ENCODE measurements at places on chromosomes 1 and 21.

DNA sequence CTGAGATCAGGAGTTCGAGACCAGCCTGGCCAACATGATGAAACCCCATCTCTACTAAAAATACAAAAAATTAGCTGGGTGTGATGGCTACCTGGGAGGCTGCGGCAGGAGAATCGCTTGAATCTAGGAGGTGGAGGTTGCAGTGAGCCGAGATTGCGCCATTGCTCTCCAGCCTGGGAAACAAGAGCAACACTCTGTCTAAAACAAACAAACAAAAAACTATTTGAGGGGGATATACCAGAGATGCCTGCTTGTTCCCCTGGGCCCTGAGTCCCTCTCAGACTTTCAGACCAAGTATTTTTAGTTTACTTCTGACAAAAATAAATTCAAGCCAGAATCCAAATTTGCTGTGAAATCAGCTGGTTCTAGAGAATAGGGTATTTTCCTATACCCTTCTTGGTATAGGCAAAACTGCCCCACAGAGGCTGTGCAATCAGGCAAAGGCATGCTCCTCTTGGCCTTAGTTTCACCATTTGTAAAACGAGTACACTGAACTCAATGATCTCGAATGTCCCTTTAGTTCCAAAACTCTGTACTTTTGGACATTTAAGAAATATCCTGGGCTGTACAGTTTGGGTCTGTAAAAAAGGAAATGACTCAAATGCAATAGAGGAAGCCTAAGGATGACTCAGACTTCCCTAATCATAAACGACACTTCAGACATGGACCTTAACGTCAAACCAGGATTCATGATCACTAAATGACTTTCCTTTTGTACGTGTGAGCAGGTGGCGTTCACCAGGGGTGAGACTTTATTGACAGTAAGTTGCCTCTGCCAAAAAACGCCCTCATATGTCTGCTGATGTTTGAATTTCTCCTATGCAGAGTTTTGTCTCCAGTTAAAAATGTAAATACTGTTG is 16.1 kb downstream of the ENSA start:
- peak; percentile 92 for DNase-seq

DNA sequence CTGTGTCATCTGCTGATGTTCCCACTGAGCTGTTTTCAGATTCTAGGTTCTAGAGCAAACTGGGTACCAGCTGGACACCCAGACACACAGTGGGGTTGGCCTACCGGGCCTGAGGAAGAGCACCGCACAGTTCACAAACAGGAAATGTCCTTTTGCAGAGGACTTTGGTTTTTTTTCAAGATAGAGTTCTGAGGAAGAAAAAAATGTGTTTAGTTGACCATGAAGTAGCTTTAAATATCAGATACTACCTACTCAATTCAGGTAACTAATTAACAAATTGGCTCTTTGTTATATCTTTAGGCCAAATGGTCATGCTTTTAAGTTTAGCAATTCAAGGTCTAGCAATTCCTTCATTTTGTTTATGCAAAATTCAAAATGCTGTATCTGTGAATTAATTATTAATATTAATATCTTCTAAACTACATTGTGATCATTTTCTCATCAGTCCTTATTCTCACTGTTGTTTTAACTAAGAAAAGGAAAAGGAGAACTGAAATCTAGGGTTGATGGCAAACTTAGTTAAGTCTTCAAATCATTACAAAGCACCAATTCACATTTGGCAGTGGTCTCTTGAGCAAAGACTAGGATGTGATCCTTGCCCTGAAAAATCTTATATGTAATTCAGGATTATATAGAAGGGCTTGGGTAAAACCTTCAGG is 17.2 kb upstream of the NCF2 start:
- no peak for DNase-seq

DNA sequence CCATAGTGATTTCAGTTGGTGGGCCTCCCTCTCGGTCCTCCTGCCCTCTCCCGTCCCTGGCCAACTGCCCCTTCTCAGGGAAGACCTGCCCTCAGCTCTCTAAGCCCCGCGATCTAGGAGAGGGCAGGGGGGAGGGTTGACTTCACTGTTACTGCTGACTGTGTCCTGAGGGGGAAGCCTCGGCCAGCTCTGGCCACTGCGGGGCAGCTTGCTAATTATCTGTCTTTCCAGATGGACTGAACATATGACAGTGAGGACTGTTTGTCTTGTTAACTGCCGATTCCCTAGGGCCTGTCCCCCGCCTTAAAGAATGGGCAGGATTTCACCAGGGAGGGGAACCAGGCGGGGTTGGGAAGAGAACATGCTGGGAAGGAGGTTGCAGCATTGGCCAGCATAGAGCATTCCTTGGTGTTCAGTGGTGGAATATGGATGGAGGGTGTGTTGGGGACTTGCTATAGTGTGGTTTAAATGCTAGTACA is 22.9 kb downstream of the NIPAL3 start:
- no peak for DNase-seq

DNA sequence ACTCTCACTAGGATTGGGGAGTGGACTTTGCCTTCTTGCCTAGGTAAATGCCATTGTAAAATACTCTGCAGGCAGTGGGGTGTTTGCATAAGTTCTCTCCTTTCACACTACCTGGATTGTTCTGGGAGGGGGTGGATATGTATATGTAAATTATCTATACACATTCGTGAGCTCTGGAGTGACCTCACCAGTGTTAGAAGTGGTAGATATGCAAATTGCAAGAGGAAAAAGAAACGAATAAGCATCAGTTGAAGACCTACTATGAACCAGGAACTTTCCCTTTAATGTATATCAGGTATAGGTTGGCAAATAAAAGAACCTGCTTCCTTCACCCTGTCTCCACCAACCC is 1.5 kb upstream of the ARHGEF11 start:
- DNase-seq: no peak

DNA sequence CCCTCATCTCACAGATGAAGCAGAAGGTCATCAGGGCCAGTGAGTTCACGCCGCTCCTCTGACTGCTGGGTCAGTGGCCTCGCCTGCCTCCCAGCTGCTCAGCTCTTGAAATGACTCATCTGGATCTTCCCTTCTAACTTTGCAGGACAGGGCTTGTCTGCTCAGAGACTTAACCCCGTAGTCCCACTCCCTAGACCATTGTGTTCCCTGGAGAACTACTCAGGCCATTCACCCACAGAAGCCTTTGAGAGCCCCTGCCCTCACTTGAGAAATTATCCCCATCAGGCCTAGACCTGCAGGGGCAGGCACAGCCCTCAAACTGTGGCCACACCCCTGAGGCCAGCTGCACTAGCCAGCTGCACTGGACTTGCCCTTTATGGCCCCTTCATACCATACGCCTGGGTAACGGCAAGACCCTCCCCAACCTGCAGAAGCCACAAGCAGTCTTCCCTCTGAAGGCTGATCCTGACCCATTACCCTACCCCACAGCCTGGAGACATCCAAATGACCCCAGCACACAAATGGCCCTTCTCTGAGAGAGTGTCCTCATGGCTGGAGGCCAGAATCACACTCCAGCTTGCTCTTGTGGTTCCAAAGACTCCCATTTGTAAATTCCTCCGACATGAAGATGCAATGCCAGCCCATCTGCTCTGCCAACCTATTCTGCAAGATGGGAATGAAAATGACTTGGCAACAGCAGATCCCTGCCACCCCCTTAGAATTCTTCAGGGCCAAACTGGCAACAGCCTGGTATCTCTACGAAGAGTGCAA is 33.2 kb downstream of the RCSD1 start:
- DNase-seq: peak; percentile 74

DNA sequence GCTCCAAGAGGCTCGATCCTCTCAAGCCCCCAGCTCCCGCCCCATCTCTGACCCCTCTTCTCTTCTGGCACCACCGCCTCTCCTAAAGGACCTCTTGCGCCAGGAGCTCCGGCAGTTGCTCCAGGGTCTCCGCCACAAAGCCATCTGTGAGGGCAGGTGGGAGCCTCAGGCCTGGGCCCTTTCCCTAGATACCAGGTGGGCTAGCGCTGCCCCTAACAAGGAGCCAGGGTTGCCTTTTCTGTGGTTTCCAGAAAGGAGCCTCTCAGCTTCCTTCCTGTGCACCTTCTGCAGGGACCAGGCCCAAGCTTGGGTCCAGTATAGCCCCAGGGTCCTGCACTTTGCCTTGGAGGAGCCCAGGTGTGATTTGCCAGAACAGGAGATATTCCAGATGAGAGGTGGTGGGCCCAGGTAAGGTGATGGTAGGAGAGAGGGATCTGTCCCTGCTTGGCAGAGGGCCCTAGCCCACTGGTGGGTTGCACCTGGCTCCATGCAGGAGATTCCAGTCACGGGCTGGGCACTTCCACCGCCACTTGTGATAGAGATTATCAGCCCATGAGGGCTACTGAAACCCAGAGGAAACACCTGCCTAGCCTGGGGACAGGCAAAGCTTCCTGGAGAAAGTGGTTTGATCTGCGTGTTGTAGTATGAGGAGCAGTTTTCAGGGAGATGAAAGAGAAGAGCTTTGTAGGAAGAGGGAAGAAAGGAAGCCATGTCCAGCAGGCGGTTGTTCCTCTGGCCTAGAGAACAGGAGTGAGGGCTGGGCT is 1.0 kb downstream of the CCDC24 start:
- no peak for DNase-seq

DNA sequence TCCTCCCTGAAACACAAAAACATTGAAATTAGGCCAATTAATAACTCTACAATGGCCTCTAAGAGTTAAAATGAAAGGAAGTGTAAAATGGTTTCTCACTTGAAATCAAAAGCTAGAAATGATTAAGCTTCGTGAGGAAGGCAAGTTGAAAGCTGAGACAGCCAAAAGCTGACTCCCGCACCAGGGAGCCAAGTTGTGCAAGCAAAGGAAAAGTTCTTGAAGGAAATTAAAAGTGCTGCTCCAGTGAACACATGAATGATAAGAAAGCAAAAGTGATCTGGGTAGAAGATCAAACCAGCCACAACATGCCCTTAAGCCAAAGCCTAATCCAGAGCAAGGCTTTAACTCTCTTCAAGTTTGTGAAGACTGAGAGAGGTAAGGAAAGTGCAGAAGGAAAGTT is 22.8 kb downstream of the CYYR1 start:
- no peak for DNase-seq

- no peak for DNase-seq
These were observed 32.8 kb upstream of the ECE1 start for GRCh38 chr1:21323091-21323490.

GRCh38 chr1:10898921-10899320 is 102.5 kb upstream of the CASZ1 start:
- no peak for DNase-seq

GRCh38 chr1:17680308-17680707 is 74.8 kb upstream of the ACTL8 start:
- DNase-seq: no peak

GRCh38 chr21:25214676-25215075 is 392.6 kb downstream of the MRPL39 start:
- DNase-seq: no peak

GRCh38 chr1:39310015-39310414 is 105.5 kb downstream of the MACF1 start:
- peak; percentile 32 for DNase-seq

DNA sequence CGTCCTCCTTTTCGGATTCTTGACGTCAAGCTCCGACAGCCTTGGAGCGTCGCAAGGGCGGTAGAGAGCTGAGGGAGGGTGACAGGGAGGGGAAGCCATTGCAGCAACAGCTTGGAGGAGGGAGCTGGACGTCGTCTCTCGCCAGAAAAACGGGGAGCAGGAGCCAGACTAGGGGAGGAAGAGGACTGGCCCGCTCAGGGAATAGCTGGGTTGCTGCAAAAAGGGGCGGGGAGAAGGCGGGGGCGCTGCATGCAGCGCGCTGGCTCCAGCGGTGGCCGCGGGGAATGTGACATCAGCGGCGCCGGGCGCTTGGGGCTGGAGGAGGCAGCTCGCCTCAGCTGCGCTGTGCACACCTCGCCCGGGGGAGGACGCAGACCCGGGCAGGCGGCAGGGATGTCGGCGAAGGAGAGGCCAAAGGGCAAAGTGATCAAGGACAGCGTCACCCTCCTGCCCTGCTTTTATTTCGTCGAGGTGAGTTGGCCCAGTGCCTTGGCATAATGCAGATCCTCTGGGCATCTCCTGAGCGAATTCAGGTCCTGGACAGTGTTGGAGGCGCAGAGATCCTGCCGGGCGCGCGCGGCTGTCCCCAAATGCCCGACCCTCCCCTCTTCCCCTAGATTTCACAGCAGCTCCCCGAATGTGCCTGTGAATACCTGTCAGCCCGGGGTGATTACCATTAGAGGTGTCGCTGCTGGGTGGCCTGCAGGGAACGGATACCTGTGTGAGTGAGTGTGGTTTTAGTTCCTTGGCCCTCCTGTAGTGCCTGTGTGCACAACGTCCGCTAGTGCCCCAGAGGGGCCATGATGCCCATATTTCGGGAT is at the start of gene PLPPR4:
Gene PLPPR4 (plus strand): TSS at position 292 of the 821 bp plus-strand sequence. CDS start 102 bp downstream, at position 394.
- peak; percentile 16 for DNase-seq

GRCh38 chr21:26539566-26539965 is 33.5 kb downstream of the CYYR1 start:
- peak; percentile 11 for DNase-seq

- no peak for DNase-seq
These were observed 320.2 kb downstream of the MATN1 start for GRCh38 chr1:30403061-30403645.

DNA sequence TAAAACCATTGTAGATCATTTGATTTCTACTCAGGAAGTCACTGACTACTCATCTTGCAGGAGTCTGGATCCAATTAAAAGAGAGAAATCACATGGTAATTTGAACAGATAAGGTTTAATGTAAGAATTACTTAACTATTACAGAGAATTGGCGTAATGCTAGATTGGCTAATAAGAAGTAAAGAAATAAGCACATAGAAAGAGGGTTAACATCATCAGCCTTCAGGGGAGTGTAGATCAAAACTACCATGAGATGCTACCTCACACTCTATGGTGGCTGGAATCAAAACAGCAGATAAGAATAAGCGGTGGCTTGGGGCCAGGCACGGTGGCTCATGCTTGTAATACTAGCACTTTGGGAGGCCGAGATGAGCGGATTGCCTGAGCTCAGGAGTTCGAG is 11.7 kb downstream of the ST3GAL3 start:
- DNase-seq: no peak

GRCh38 chr1:162549001-162549400 is 12.5 kb upstream of the UAP1 start:
- no peak for DNase-seq

GRCh38 chr1:28966617-28967016 is 52.2 kb downstream of the EPB41 start:
- DNase-seq: no peak

DNA sequence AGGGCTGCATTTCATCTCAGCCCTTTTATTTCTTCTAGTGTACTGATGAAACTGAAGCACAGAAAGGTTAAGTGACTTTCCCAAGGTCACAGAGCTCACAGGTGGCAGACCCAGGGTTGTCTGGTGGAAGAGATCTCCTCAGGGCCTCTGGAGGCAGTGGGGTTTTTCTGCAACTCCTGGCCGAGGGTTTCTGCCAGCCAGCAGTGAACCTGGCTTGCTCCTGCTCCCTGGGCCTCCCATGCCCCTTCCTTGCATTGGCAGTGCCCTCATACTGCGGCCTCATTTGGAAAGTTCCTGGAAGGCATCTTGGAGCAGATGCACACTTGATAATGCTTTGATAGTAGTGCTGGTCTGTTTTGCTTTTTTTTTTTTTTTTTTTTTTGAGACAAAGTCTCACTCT is 7.7 kb downstream of the GALNT2 start:
- DNase-seq: no peak

DNA sequence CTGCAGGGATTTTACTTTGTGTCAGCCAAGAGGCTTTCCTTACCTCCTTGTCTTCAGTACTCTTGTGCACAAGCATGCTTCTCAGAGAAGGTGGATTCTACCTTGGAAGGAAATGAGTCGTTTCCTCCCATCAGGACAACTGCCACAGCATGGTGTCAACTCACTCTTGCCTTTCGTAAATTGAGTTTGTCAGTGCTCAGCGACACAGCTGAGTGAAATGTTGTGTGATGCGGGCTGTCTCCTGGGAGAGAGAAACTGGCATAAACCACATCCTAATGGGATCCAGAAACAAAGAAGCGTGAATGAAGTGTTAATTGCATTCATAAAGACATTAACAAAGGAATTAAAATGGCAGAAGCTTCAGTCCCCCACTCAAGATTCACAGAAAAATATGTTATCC is 51.5 kb upstream of the SLC22A15 start:
- DNase-seq: no peak
